ENCODE measurements at places on chromosomes 2 and 18.
A peak's percentile ranks its signal among the peaks of the same experiment; 100 is the strongest.

DNA sequence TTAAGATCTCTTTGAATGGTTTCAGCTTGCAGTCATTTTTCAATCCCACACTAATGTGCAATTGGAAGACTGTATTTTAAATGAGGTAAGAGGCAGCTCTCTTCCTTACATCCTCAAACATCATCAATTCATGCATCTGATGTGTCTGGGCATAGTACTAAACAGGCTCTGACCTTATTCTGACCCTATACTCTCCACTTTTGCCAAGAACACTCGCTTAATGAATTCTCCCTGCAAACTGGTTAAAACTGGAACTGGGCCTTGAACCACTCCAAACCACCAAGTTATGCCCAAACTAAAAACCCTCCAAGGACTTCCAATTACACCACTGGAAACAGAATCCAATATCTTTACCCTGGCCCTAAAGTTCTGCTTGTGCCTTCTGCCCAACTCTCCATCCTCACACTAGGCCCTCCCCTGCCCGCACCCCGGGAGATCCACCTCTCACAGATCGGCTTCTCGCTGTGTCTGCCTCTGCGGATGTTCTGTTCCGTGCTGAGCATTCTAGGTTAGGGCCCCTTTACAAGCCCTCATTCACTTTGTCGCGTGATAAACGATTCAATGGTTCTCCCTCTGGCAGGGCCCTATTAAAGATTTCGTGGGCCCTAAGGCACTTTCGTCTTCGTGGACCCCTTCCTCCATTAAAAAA lies 1.2 kb downstream of the M1AP start:
- H3K27ac ChIP-seq = no peak overlapping the region
- no peaks in the 10 kb centered on the region for H3K36me3 ChIP-seq
- H3K27me3 ChIP-seq = peaks cover 11% of the 10 kb centered on the region
- H3K4me1 ChIP-seq = peaks cover 5% of the 10 kb centered on the region

DNA sequence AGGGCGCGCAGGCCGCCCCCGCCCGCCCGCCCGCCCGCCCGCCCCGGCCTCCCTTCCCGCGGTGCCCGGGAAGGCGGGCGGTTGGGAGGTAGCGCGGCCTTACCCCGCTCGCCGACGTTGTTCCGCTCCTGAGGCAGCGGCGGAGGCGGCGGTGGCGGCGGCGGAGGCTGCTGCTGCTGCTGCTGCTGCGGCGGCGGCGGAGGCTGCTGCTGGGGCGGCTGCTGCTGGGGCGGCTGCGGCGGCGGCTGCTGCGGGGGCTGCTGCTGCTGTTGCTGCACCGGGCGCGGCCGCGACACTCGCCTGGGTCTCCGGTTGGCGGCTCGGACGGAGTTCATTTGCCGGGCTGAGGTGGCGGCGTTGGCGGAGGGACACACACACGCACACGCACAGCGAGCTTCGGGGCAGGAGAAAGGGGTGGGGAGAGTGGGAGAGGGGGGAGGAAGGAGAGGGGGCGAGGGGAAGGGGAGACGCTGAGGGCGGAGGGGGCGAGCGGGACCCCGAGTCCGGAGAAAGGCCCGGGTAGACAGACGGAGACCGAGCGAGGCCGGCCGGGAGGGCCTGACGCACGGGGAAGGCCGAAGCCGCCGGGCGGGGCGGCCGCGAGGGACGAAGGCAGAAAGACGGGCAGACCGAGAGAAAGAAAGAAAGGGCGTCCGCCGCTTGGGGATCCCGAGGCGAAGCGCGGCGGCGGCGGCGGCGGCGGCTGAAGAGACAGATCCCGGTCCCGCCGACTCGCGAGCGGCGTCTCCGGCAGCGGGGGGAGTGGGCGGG lies 727 bp downstream of the FBXO11 start:
- no peaks in the 10 kb centered on the region for H3K36me3 ChIP-seq
- H3K4me3 ChIP-seq = peak overlapping the region; percentile 86
- peaks cover 55% of the 10 kb centered on the region for H3K4me1 ChIP-seq
- peak overlapping the region; percentile 70 for H3K27ac ChIP-seq

- H3K36me3 ChIP-seq = peaks cover 5% of the 10 kb centered on the region
- no peaks in the 10 kb centered on the region for H3K27me3 ChIP-seq
- H3K4me1 ChIP-seq = peaks cover 7% of the 10 kb centered on the region
- DNase-seq = no peak
- no peak overlapping the region for H3K4me3 ChIP-seq
- no peak overlapping the region for H3K27ac ChIP-seq
Measured at GRCh38 chr2:171389780-171390179, 44.0 kb downstream of the METTL8 start.

- H3K4me1 ChIP-seq = no peaks in the 10 kb centered on the region
- no peak overlapping the region for H3K27ac ChIP-seq
- no peak for DNase-seq
- H3K27me3 ChIP-seq = no peaks in the 10 kb centered on the region
Measured at GRCh38 chr18:67476585-67476984, 39.9 kb downstream of the DSEL start.

GRCh38 chr2:42569883-42570282 lies 1.5 kb downstream of the MTA3 start:
- no peak for DNase-seq
- H3K27me3 ChIP-seq = peaks cover 3% of the 10 kb centered on the region
- peaks cover 12% of the 10 kb centered on the region for H3K4me1 ChIP-seq
- peak overlapping the region; percentile 90 for H3K4me3 ChIP-seq
- H3K36me3 ChIP-seq = no peaks in the 10 kb centered on the region

DNA sequence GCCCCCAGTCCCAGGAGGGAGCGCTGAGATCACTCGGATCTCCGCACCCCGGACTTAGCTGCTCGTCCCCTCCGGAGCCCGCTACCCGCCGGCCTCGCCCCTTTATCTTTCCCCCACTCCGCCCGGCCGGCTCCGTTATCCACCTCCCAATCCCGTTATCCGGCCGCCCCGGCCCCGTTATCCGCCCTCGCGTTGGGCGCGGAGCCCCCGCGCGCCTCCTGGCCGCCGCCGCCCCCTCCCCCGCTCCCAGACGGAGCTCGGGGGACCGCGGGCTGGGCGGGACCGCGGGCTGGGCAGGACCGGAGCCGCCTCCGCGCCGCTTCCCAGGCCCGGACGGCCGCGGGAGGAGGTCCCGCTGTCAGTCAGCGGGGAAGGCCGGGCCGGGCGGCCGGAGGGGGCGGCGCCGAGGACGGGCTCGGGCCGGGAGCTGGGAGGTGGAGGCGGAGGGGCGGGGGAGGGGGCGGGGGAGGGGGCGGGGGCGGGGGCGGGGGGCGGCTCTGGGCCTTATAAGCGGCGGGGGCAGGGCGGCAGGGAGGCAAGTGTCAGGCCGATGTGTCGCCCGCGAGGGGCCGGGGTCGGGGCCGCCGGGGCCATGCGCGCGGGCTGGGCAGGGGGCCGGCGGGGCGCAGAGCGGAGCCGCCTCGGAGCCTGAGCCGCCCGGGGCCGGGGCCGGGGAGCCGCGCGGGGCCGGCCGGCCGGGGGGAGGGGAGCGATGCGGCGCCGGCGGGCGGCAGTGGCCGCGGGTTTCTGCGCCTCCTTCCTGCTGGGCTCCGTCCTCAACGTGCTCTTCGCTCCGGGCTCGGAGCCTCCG lies at the start of gene PKDCC:
TSS of gene PKDCC (plus strand) at position 534 of the 811 bp plus-strand sequence. CDS start at position 713, 179 bp downstream.
- DNase-seq = peak; percentile 36
- H3K4me1 ChIP-seq = peaks cover 5% of the 10 kb centered on the region
- H3K36me3 ChIP-seq = no peaks in the 10 kb centered on the region
- peaks cover 12% of the 10 kb centered on the region for H3K27me3 ChIP-seq
- no peak within 1 kb of the TSS for H3K27ac ChIP-seq
- H3K4me3 ChIP-seq = peak within 1 kb of the TSS; percentile 78

DNA sequence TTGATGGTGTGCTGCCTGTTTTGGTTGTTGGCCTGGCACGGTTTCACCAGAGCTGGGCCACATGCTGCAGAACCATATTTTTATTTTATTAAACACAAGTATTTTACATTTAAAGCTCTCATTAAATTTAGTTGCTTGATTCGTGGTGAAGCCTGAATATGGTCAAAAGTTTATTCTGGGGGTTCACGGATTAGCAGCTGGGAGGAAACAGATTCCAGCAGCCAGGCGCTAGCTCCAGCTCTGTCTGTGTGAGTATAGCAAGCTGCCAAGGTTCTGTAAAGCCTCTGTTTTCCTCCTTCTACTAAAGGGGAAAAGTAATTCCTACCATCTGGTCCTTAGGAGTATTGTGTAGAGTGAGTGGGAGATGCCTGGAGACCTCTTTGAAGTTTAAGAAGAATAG lies 22.5 kb downstream of the GATA6 start:
- peaks cover 13% of the 10 kb centered on the region for H3K27me3 ChIP-seq
- H3K4me3 ChIP-seq = no peak overlapping the region
- peaks cover 7% of the 10 kb centered on the region for H3K4me1 ChIP-seq
- H3K36me3 ChIP-seq = no peaks in the 10 kb centered on the region

- no peaks in the 10 kb centered on the region for H3K4me1 ChIP-seq
- peaks cover 2% of the 10 kb centered on the region for H3K27me3 ChIP-seq
- no peak overlapping the region for H3K4me3 ChIP-seq
Measured at GRCh38 chr2:44740678-44741077, 200.8 kb upstream of the SIX3 start.

DNA sequence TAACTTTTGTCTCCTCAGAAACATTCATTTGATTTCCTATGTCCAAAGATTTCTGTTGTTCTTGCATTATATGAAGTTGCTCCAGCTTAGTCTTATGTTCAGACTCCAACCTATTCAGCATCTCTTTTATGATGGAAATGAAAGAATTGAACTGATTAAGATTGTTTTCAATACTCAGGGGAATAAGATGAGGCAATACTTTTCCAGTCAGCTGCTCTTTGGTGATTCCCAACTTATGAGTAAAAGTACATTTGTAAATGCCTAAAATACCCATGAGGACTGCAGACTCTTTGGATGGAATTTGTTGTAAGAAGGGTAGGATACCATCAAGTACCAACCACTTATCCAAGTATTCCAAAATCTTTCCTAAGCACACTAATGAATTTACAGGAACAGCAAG lies 39.8 kb downstream of the TRAK2 start:
- no peaks in the 10 kb centered on the region for H3K27me3 ChIP-seq
- no peaks in the 10 kb centered on the region for H3K36me3 ChIP-seq
- peaks cover 5% of the 10 kb centered on the region for H3K4me1 ChIP-seq
- DNase-seq = no peak
- H3K4me3 ChIP-seq = no peak overlapping the region
- no peak overlapping the region for H3K27ac ChIP-seq

DNA sequence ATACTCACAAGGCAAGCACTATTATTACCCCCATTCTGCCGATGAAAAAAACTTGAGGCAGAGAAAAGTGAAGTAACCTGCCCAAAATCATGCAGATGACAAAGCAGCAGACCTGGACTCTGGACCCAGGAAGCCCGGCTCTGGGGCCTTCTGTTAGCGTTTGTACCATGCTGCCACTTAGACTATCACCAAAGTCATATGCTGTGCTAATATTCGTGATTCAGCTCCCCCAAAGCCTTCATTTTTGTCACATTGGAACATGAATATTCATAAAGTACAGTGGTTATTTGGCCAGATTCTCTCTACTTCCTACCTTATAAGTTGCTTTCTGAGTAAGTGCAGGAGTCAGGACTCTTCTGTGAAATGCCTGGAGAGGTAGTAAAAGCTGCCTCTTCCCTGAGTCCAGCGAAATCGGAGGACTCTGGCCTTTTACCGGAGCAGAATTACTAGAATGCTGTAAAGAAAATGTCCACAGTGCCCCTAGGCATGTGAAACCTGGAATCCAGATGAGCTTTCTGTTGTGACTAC lies 86.7 kb downstream of the FTCDNL1 start:
- H3K27me3 ChIP-seq = no peaks in the 10 kb centered on the region
- DNase-seq = no peak
- H3K4me1 ChIP-seq = no peaks in the 10 kb centered on the region

- H3K36me3 ChIP-seq = no peaks in the 10 kb centered on the region
- H3K27ac ChIP-seq = no peak overlapping the region
- H3K27me3 ChIP-seq = peaks cover 2% of the 10 kb centered on the region
- H3K4me1 ChIP-seq = no peaks in the 10 kb centered on the region
Measured at GRCh38 chr2:139721411-139721995, 941.3 kb upstream of the NXPH2 start.

GRCh38 chr2:102839668-102840388 lies 78.0 kb downstream of the TMEM182 start:
- no peaks in the 10 kb centered on the region for H3K27me3 ChIP-seq

- H3K27ac ChIP-seq = no peak overlapping the region
- H3K4me3 ChIP-seq = no peak overlapping the region
- H3K36me3 ChIP-seq = no peaks in the 10 kb centered on the region
- no peak for DNase-seq
- no peaks in the 10 kb centered on the region for H3K4me1 ChIP-seq
- no peaks in the 10 kb centered on the region for H3K27me3 ChIP-seq
Measured at GRCh38 chr2:20992201-20992711, 51.6 kb downstream of the APOB start.

- DNase-seq = no peak
- peaks cover 2% of the 10 kb centered on the region for H3K4me1 ChIP-seq
- H3K27ac ChIP-seq = no peak overlapping the region
- H3K27me3 ChIP-seq = peaks cover 4% of the 10 kb centered on the region
Measured at GRCh38 chr2:230583581-230583980, 129.1 kb upstream of the CAB39 start.

DNA sequence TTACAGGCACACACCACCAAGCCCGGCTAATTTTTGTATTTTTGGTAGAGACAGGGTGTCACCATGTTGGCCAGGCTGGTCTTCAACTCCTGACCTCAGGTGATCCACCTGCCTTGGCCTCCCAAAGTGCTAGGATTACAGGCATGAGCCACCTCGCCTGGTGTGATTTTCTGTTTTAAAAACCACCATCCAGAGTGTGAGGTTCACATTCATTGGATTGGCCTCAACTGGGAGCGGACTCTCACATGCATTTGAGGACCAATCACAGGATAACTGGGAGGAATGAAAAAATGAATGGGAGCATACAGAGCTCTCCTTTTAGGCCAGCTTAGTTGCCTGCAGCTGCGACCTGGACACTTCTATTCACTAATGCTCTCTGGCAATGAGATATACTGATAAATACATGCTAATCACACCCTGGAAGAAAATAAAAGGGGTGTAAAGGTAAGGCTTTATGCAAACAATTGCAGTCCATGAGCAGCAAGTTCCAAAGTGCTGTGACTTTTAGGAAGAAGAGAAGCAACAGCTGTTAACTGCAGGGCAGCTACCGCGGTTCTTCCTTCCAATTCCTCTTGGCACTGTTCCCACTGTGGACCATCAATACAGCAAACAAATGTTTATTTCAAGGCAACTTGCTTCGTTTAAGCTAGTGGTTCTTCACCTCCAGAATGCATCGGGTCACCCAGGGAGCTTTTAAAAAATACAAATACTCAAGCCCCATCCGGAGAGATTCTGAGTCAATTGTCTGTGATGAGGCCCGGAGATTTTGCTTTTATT lies 49.5 kb upstream of the FZD5 start:
- no peak for DNase-seq
- no peak overlapping the region for H3K27ac ChIP-seq
- peaks cover 13% of the 10 kb centered on the region for H3K36me3 ChIP-seq
- no peak overlapping the region for H3K4me3 ChIP-seq
- no peaks in the 10 kb centered on the region for H3K4me1 ChIP-seq

DNA sequence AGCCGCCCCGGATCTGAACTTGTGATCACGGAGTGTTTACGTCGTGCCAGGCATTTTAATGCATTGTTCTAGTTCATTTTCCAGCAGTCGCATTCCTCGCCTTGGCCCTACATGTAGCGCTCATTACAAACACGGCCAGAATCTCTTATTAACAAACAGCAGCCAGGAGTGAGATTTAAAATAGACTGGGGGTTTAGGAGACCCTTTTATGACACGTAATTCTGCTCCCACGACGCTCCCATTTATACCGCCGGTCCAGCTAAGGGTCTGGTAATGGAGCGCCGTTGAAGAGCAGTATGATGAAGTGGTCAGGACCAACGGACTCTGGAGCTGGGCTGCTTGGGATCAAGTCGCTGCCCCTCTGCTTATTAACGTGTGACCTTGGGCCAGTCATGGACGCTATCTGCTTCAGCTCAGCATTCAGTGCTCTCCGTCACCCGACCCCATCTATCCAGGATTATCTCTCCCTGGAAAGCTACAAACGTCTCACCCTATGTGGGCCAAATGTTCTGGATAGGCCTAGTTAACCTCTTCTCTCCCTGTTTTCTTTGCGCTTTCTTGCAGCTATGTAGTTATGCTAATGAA lies 745 bp downstream of the MSH2 start:
- H3K4me1 ChIP-seq = peaks cover 44% of the 10 kb centered on the region
- peaks cover 4% of the 10 kb centered on the region for H3K36me3 ChIP-seq
- DNase-seq = no peak
- H3K27ac ChIP-seq = peak overlapping the region; percentile 77
